T-helper 22 cell (primary cell): ENCODE measurements at places on chromosomes 2 and 18.

GRCh38 chr2:240988146-240988545 lies 10.3 kb upstream of the SNED1 start:
- DNase-seq: no peak

- no peak for DNase-seq
These were observed 38.8 kb downstream of the G6PC2 start for GRCh38 chr2:168939918-168940317.

GRCh38 chr2:232571026-232571474 lies 20.6 kb downstream of the EIF4E2 start:
- DNase-seq: no peak

- DNase-seq: no peak
These were observed 9.8 kb downstream of the SOWAHC start for GRCh38 chr2:109623923-109624322.

GRCh38 chr2:145221516-145221915 lies 701.6 kb upstream of the ZEB2 start:
- no peak for DNase-seq

DNA sequence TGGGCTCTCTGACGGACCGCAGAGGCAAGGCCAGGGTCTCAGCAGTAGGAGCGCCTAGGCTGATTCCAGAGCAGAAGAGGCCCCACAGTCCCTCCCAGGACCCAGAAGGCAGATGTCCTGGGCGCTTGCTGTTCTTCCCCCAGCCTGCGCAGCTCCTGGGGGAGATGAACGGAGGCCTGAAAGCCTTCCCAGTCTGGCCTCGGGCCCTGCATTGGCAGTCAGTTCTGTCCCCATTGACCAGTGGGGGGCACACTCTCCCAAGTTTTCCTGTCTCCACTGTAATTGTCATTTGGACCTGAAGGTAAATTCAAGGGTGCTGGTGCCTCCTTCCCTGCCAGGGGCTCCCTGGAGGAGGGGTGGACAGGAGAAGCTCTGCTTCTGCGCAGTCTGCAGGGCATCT lies 345.7 kb downstream of the CYP26B1 start:
- no peak for DNase-seq

- DNase-seq: no peak
These were observed 255.9 kb upstream of the ERBB4 start for GRCh38 chr2:212794471-212794870.

GRCh38 chr18:48023334-48024008 lies 93.0 kb upstream of the SMAD2 start:
- DNase-seq: no peak

- DNase-seq: no peak
These were observed 473 bp downstream of the ELMOD3 start for GRCh38 chr2:85355073-85355410.

- DNase-seq: no peak
These were observed 164.6 kb downstream of the GULP1 start for GRCh38 chr2:188456114-188456909.

DNA sequence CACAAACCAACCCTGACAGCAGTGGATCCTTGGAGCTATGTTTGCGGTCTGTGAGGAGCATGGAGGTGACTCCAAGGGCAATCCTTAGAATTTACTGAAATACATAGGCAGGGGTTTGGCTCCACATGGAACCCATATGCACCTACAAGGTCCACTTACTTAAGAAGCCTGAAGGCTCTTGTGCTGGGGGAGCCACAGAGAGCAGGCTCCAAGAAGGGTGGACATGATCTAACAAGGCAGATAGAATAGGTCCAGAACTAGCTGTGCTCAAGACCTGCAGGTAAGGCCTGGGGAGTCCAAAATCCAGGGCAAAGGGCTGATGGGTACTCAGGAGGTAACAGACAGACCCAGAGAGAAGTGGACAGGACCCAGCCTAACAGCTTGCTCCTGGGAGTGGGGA lies 1.2 kb upstream of the CDK5R2 start:
- no peak for DNase-seq

- peak; percentile 51 for DNase-seq
These were observed 35.4 kb downstream of the STAT4 start for GRCh38 chr2:191115391-191115790.

- DNase-seq: no peak
These were observed 289.3 kb upstream of the LINC00305 start for GRCh38 chr18:64438178-64438577.
